ENCODE measurements at places on chromosomes 12 and 14.

- no peak for DNase-seq
These were observed 53.4 kb downstream of the PPP2R5C start for GRCh38 chr14:101814934-101815333.

GRCh38 chr14:24726480-24726879 lies 92.5 kb upstream of the GZMB start:
- DNase-seq, result no peak

DNA sequence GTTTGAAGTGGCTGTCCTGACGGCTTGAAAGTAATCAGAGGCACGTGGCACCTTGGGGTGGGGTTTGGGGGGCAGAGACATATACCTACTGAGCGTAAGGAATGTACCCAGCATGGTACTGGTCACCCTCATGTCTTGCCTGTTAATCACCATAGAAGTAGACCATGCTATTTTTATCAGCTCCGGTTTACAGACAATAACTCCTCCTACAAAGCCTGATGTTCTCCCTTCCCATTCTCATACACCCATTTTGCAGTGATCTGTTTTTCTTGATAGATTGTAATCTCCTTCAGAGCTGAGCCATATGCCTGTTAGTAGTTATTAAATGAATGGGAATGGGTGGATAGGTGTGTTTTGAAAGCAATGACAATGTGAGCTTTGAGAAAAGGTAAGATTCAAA lies 10.5 kb downstream of the EVL start:
- DNase-seq, result no peak

- DNase-seq, result no peak
These were observed 32.9 kb downstream of the MVK start for GRCh38 chr12:109606320-109607028.

- peak; percentile 38 for DNase-seq
These were observed 123.2 kb upstream of the FOXN3 start for GRCh38 chr14:89540009-89540829.

- DNase-seq, result no peak
These were observed 81.6 kb downstream of the MYF5 start for GRCh38 chr12:80798281-80798680.

DNA sequence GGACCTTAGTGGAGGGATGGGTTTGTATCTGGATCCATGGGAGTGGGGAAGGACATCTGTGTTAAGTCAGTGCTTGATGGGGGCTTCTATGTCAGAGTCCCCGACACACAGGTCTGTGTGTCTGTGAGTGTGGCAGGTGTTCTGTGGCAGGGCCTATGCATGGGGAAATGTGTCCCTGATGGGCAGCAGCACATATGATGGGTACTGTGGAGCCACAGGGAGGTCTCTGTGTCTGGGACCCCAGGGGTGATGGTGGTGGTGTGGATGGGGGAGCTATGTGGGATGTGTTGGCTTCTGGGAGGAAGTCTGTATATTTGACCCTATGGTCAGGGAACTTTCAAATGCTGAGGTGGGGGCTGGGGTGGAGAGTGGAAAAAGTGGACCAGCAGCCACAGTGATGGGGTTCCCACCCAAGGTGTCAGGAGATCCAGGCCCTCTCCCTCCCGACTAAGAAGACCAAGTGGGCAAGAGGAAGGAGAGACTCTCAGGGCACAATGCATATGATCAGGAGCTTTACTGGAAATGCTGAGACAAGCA lies 16.5 kb downstream of the KRT7 start:
- DNase-seq, result no peak

GRCh38 chr14:91998667-91999570 lies 40.9 kb downstream of the TRIP11 start:
- DNase-seq, result no peak

DNA sequence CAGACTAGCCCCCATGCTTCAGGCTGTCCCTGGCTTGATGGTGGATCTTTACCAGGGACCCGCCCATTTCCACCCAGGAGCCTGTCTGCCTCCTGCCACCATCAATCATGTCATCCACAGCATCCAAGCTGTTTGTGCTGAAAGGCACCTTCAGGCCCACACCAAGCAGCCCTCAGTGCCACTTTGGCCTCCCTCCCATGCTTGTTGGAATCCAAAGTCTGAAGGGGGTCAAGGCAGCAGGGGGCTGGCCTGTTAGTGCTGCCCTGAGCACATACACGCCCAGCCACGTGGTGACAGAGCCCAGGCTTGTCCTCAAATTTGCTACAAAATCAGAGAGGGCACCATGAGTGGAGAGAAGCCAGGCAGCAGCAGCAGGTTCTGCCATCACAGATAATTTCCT lies 1146.8 kb downstream of the FSCB start:
- DNase-seq, result no peak

- no peak for DNase-seq
These were observed 119.2 kb downstream of the PDE3A start for GRCh38 chr12:20487519-20487918.

DNA sequence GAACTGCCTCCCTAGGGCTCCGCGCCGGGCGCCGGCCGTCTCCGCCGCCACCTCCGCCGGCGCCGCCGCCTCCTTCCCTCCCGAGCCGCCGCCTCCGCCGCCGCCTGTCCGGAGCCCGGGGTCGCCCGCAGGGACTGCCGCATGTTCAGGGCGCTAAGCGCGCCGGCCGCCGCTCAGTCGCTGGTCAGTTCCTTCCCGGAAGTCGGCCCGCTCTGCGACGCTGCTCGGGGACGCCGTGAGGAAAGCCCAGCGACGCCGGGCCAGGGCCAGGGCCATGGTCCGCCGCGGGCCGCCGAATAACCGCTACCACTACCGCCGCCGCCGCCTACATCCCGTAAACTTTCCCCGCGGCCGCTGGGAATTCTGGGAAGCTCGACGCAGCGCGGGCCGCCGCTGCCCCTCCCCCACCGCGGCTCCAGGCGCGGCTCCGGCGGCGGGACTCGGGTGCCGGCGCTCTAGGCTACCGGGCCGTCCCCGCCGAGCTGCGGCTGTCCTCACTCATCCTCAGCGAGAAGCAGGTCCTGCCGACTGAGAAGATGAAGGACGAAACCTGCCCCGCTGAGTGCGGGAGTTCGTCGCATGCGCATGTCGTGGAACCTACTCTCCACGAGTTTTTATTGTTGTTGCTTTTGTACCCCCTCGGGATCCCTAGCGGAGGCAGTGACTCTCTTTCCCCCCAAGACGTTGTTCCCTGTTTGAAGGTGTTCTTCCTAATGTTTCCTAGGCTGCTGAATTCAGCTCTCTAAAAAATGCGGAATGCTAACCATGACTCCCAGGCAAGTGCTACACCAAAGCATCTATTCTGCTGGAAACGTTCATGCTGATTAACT lies at the start of gene SAV1:
SAV1 (minus strand) TSS at position 311 of the 830 bp plus-strand sequence. CDS start 339 bp downstream, outside the sequence.
- peak; percentile 87 for DNase-seq

DNA sequence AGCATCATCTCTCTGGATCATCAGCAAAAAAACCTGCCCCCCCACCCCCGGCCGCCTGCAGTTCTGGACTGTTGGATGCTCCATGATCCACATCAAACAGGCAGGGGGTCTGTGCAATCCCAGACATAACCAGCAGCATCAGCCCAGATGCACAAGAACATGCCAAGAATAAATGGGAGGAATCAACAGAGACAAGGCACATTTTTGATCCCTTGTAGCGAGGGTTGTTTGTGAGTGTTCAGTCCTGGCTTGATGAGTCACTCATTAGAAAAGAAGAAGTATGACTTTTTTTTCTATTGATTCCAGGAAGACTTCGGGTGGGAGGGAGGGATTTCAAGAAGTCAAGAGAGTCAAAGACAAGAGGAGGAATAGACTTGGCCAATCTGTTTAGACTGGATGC lies 244.2 kb downstream of the KSR2 start:
- DNase-seq, result no peak

- peak; percentile 73 for DNase-seq
These were observed 56.3 kb downstream of the NUAK1 start for GRCh38 chr12:106082216-106083175.

GRCh38 chr14:60125918-60126317 lies 34.2 kb downstream of the PCNX4 start:
- peak; percentile 32 for DNase-seq

Measured in IMR-90 (cell line).